Lower leg skin (tissue), 4 donors: ENCODE measurements at places on chromosomes 1 and 21. TPM values are rescaled to one million over a fixed set of nuclear protein-coding genes. Genes with fewer than 3 reads are reported as not detected.

GRCh38 chr1:220894924-220895256 lies 15.6 kb downstream of the HLX start:
- no peak for DNase-seq

GRCh38 chr1:59018446-59018845 lies 234.6 kb upstream of the JUN start:
- no peak for DNase-seq

DNA sequence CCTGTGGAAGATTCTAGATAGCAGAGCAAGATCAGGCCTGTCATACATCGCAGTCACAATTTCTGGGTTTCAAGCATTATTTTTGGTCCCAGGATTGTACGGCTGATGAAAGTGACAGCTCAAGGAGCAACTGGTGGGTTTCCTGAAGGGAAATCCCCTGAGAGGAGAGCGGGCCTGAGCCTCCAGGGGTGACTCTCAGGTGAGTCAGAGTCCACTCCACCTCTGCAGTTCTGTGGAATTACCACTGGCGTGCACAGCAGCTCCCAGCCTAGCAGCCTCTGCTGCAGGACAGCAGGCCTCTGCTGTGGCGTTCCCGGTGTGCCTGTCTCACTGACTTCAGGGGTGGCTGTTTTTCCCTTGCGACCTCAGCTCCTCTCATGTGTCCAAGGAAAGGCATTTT lies 24.4 kb downstream of the SLC66A1 start:
- DNase-seq: no peak

DNA sequence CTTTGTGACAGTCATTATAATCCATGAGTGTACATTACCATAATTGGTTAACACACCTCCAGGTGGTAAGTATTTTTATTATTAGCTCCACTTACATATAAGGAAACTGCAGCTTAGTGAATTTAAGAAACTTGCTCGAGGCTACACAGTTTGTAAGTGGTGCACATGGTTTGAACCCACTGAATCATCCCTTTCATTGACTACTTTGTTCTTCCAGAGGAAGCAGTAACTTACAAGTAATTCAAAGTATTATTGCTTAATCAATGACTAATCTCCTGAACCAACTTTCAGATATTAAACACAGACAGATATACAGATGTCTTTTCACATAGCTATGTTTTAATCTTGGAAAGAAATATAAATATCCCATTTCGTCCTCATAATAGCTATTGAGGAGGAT lies 18.7 kb upstream of the CLDN8 start:
- DNase-seq: no peak

GRCh38 chr1:11779715-11780379 lies 17.9 kb downstream of the C1orf167 start:
- no peak for DNase-seq

Gene LHX8
- not detected for total RNA-seq

Gene KRTAP20-2
- total RNA-seq: 12.9 TPM

Gene GPR89B
- total RNA-seq: 14.0 TPM
